Adipose tissue (tissue), 3 donors: ENCODE measurements at places on chromosomes 3 and 15. TPM values are rescaled to one million over a fixed set of nuclear protein-coding genes. Genes with fewer than 3 reads are reported as not detected.

The CLCN2 gene
- polyA plus RNA-seq: 3.1 TPM

The ALG1L2 gene
- polyA plus RNA-seq: not detected

The CHRNA7 gene
- polyA plus RNA-seq: 1.5 TPM

The ST8SIA2 gene
- 0.06 TPM for polyA plus RNA-seq

The ZNF860 gene
- polyA plus RNA-seq: 0.34 TPM

The MESP2 gene
- 1.5 TPM for polyA plus RNA-seq

The AGBL1 gene
- polyA plus RNA-seq: not detected

The ELL3 gene
- 1.2 TPM for polyA plus RNA-seq

The GREM1 gene
- polyA plus RNA-seq: 14.4 TPM

The NTRK3 gene
- polyA plus RNA-seq: 2.0 TPM

The UROC1 gene
- not detected for polyA plus RNA-seq

The PBRM1 gene
- polyA plus RNA-seq: 15.3 TPM

The BOC gene
- 32.3 TPM for polyA plus RNA-seq

The CCDC14 gene
- polyA plus RNA-seq: 9.4 TPM

The FAH gene
- polyA plus RNA-seq: 25.3 TPM

The DNASE1L3 gene
- polyA plus RNA-seq: 0.95 TPM

The C3orf20 gene
- polyA plus RNA-seq: not detected

The CCDC50 gene
- polyA plus RNA-seq: 20.3 TPM

The SPINK8 gene
- polyA plus RNA-seq: not detected
